GM23338 (cell line): ENCODE measurements at places on chromosomes 3 and 15.

GRCh38 chr3:196255776-196256175 is 31.8 kb downstream of the PCYT1A start:
- 0 out of 2 replicates have a peak, but pooled peaks cover under 1% of the 10 kb centered on the region for H3K36me3 ChIP-seq
- no peak overlapping the region for H3K4me3 ChIP-seq
- no peaks in the 10 kb centered on the region for H3K27me3 ChIP-seq
- DNase-seq = no peak
- H3K4me1 ChIP-seq = no peaks in the 10 kb centered on the region

DNA sequence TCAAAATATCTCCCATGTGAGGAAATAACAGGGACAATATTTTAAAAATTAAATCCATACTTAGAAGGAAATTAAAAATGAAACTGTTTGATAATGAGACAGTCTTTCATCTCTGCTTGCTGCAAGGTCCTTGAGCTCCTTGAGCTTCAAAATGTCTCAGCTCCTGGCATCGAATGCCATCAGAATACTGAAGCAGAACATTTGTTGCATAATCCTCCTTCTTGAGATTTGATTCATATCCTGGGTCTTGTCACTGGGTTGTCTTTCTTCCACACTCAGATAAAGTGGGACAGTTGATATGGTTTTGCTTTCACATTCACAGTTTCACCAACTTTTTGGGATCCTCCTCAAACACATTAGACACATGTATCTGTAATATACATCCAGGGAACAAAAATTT is 27.8 kb downstream of the COL8A1 start:
- H3K27me3 ChIP-seq = no peaks in the 10 kb centered on the region
- no peak overlapping the region for H3K4me3 ChIP-seq
- H3K36me3 ChIP-seq = no peaks in the 10 kb centered on the region
- H3K27ac ChIP-seq = no peak overlapping the region

GRCh38 chr15:47724346-47724745 is 7.0 kb downstream of the SEMA6D start:
- no peak overlapping the region for H3K4me3 ChIP-seq
- peaks cover 22% of the 10 kb centered on the region for H3K27me3 ChIP-seq
- no peak for DNase-seq
- peaks cover 20% of the 10 kb centered on the region for H3K4me1 ChIP-seq
- H3K27ac ChIP-seq = no peak overlapping the region

GRCh38 chr15:26970712-26971210 is at the start of gene GABRG3:
Gene GABRG3 (plus strand): TSS chr15:26971181.
- peak; percentile 82 for DNase-seq
- H3K4me3 ChIP-seq = peak within 1 kb of the TSS; percentile 78
- H3K27ac ChIP-seq = no peak within 1 kb of the TSS

GRCh38 chr3:172079326-172079976 is 40.1 kb downstream of the FNDC3B start:
- no peaks in the 10 kb centered on the region; the same call in 1 of the 2 replicates for H3K36me3 ChIP-seq
- no peak overlapping the region for H3K4me3 ChIP-seq
- no peak overlapping the region for H3K27ac ChIP-seq
- no peaks in the 10 kb centered on the region for H3K27me3 ChIP-seq
- H3K4me1 ChIP-seq = peaks cover 25% of the 10 kb centered on the region

DNA sequence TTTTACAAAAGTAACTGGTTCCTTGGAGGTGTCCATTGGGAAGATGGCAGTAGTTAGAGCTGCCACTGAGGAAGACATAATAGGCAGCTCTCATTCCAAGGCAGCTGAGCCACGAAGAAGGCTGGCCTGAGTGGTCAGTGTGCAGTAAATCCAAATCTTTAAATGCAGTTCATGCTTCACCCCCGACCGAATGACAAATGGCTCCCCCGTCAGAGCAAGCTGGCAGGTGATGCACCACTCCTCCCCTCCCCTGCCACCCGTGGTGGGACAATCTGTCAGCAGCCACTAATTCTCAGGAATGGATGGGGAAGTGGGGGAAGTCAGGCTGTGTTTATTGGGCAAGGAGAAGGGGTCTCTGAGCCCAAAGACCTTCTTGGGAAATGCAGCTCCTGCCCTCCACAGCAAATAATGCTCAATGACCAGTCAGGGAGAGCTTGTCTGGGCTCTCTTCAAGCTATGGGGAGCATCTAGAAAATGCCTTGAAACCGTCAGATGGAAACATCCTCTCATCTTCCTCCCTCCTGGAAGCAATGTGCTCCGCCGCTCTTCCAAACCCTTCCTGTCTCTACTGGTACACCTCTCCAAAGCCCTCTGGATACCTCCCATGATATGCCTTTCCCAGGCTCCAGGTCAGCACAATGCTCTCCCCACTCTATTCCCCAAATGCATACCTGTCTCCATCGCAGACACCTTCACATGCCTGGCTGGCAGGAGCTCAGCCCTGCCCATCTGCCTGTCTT is 65.4 kb downstream of the LIPC start:
- H3K36me3 ChIP-seq = no peaks in the 10 kb centered on the region
- H3K4me1 ChIP-seq = no peaks in the 10 kb centered on the region
- no peaks in the 10 kb centered on the region for H3K27me3 ChIP-seq
- DNase-seq = no peak
- no peak overlapping the region for H3K4me3 ChIP-seq
- no peak overlapping the region for H3K27ac ChIP-seq

DNA sequence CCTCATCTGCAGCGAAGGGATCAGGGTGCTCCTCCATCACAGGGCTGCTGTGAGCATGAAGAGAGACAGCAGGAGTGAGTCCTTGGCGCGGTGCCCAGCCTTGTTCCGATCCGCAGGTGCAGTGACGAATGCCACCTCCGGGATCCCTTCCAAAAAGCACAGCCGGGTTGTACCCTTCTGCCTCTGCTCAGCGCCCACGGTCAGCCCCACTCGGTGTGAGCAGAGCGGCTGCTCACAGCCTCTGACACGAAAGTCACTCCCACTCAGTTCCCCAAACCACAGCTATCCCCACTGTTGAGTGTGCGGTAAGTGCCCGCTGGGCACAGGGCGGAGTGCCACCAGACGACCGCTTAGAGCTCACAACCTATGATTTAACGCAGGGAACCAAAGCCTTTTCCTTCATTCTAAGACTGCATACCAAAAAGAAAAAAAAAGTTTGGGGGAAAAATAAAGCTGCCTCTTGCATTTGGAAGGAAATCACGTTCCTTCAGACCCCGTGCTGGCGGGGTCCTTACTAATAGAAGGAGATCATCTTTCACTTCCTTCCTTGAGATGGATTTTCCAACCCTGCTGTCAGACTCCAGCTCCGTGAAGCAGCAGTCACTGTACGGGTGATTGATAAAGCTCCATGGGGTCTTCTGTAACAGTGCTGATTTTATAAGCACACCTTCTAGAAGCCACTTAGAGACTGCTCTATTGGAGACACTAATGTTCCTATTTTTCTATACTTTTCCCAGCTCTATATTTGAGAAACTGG is 34.7 kb upstream of the TUBGCP5 start:
- no peaks in the 10 kb centered on the region for H3K27me3 ChIP-seq
- H3K27ac ChIP-seq = no peak overlapping the region
- H3K4me1 ChIP-seq = no peaks in the 10 kb centered on the region
- no peaks in the 10 kb centered on the region for H3K36me3 ChIP-seq

- peak; percentile 97 for DNase-seq
- peaks cover 6% of the 10 kb centered on the region for H3K36me3 ChIP-seq
- H3K27me3 ChIP-seq = no peaks in the 10 kb centered on the region
- peaks cover 4% of the 10 kb centered on the region; the same call in 1 of the 2 replicates for H3K4me1 ChIP-seq
- H3K27ac ChIP-seq = peak within 1 kb of the TSS; percentile 98
These were observed at the start of gene USP19 for GRCh38 chr3:49120438-49121131. Gene USP19 (minus strand): TSS chr3:49120823. CDS start chr3:49119145, 1,678 bp downstream.

DNA sequence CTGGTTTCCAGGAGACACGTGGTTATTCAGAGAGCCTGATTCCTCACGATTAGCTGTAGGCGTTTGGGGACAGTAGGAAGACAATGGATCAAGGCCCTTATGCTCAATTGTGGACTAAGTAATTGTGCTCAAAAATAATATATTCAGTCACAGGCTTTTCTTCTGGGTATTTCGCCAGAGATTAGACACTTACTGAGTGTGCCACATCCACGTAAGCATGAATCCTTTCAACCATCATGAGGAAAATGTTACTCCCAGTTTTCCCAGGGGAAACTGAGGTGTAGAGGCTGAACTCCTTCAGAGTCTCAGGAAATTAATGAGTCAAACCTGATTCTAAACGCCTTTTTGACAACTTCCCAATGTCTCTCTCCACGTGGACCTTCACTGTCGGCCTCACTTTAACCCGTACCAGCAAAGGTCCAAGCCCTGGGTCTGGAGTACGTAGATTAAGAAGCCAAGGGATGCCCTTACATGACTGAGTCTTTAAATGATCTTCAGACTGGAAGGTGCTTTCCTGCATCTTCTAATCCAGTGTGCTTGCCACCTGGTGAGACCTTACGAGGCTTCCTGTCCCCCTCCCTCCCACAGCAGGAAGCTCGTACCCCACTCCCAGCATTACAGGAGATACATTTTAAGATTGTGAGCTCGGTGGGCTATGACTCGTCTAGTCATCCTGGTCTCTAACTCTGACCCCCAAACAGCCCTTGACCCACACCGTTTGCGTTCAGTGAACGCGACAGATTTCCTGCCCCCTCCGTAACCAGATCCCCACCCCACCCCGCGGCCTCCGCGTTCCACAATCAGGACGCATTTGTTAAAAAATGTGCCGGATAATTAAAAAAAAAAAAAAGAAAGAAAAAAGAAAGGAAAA is 1.7 kb downstream of the PKM start:
- peaks cover 52% of the 10 kb centered on the region for H3K4me1 ChIP-seq
- H3K4me3 ChIP-seq = peak overlapping the region; percentile 99
- peak overlapping the region; percentile 52; the same call in 1 of the 2 replicates for H3K27ac ChIP-seq
- DNase-seq = peak; percentile 28
